ENCODE measurements at places on chromosomes 5 and 9.

DNA sequence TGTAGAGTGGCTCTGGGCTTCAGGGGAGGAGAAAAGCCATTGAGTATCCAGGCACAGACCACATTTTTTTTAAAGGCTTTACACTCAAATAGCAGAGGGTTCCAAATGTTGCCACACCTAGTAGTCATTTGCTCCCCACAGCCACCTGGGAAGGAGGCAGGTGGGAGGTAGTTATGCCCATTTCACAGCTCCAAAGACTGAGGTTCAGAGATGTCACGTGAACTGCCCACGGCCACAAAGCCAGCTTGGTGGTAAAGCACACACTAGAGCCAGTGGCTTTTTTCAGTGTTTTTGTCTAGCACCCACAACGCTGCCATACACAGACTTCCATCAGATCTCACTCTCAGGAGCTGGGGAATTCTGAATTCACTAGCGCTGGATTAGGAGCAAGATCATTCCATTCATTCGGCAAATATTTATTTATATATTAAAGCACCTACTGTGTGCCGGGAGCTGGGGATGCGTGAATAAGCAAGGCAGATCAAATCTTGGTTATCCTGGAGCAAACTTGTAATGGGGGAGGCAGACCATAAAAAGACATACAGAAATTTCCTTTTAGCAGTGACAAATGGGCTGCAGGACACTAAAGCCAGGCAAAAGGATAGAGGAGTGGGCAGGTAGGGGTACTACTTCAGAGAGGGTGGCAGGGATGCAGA lies 7.4 kb downstream of the WHRN start:
- DNase-seq: no peak

DNA sequence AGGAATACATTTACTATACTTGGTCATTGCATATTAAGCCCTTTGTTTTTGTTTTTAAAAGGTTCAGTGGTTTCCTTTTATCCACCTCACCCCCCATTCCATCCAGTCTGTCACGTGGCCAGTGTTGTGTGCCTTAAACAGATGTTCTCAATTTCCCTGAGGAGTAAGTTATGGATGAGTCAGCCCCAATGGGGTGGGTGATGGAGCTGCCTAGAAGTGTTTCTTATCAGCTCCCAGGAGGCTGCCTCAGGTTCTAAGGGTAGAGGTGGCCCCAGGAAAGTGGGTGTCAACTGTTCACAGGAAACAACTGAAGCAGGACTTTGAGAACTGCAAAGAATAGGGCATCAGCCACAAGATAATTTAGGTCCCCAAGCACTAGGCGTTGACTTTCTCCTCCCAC lies 41.1 kb downstream of the ACTBL2 start:
- DNase-seq: no peak

- DNase-seq: no peak
These were observed 148.7 kb upstream of the SLC12A2 start for GRCh38 chr5:127934791-127935256.

GRCh38 chr5:145111420-145111819 lies 723.7 kb downstream of the PRELID2 start:
- no peak for DNase-seq

GRCh38 chr5:125317536-125317995 lies 571.1 kb upstream of the ZNF608 start:
- DNase-seq: no peak

DNA sequence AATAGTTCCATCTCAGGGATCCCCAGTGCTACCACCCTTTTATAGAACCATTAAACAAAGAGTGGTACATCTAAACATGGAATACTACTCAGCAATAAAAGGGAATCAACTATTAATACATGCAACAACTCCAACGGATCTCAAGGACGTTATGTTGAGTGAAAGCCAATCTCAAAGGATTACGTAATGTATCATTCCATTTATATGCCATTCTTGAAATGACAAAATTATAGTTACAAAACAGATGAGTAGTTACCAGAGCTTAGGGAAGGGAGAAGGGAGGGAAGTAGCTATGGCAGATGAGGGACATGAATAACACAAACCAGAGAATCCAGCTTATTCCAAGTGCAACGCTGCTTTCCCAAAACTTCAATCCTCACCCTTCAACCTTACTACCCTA lies 69.5 kb downstream of the ACTL7B start:
- DNase-seq: no peak

GRCh38 chr5:150443242-150444075 lies 6.1 kb downstream of the RPS14 start:
- no peak for DNase-seq

DNA sequence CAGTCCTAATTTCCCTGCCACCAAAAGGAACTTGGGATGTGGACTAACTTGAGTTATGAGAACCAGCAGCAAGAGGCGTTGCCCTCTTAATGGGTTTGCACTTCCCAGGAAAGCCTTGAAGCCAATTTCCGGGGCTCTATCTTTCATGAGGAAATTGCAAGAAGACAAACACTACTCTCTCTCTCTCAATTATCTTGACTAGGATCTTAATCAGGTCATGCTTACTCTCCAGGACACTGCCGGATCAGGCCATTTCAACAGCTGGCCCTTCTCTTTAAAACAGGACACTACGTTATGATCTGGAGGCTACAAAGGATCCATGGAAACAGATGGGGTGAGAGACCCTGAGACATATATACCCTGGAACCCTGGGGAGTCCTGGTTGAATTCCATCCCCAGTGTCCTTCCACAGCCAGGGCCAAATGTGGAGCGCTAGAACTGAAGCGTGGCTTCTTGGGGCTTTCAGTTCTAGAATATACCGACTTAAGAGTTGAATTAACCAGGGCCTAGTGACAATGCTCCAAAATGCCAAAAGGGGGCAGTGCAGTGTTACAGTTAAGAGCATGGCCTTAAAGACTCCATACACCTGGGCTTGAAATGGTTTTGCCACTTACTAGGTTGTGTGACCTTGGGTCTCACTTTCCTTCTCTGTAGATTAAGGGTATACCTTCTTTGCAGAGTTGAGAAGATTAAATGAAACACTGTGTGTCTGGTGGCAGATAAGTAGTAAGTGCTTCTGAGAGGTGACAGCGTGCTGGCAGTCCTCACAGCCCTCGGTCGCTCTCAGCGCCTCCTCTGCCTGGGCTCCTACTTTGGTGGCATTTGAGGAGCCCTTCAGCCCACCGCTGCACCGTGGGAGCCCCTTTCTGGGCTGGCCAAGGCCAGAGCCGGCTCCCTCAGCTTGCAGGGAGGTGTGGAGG lies 21.1 kb downstream of the FAM219A start:
- peak; percentile 15 for DNase-seq

GRCh38 chr5:103218164-103218563 lies 40.4 kb upstream of the MACIR start:
- DNase-seq: no peak
